Fibroblast of upper back skin (primary cell): ENCODE measurements at places on chromosomes 1 and 21.

GRCh38 chr21:14284481-14284880 lies 68.5 kb downstream of the RBM11 start:
- no peak for DNase-seq

DNA sequence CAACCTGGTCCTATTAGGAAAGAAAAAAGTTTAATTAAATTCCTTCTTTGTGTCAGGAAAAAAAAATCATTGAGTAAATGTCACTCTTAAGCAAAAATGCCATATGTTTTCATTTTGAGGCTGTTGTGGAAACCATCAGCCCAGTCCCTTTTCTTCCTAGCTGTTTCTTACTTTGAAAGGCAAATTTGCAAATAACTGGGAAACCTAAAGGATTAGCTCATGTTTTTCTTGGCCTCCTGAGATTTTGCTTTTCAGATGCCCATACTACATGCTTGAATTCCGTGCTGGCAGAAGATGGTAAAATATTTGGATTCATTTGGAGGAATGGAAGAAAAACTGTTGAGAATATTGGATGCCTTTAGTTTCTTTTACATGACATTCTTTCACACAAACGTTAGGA lies 182.1 kb upstream of the ADAMTS5 start:
- peak; percentile 59 for DNase-seq

DNA sequence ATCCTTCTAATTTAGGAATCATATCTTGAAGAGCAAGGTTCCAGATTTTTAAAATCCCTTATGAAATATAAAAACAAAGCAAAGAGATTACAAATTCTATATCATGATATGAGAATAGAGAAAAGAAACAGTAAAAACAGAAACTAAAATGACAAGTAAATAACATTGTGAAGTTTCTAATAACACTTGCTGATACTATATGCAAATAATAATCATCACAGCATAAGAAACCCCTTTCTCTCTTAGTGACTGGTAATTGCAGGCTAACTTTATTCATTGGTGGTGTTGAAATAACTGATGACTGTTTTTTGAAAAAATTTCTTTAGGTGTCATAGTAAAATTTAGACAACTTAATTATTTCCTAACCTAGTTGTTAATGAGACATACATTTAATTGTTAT lies 281.6 kb downstream of the PLA2G4A start:
- no peak for DNase-seq

DNA sequence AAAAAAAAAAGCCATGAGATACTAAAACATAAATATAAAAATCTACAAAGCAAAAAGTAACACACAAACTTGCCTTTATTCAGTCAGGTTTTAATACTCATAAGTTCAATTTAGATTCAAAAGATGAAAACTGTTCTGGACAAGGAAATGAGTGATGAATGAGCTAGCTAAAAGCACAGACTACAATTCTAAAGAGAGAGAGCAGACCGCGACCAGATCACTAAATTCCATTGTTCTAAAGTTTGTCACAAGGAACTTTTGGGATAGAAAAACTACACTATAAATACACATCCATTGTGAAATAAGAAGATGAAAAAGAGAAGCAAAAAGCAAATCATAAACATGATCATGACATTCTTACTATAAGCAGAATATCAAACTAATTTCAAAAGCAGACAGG lies 1.7 kb downstream of the ODF2L start:
- DNase-seq = no peak

DNA sequence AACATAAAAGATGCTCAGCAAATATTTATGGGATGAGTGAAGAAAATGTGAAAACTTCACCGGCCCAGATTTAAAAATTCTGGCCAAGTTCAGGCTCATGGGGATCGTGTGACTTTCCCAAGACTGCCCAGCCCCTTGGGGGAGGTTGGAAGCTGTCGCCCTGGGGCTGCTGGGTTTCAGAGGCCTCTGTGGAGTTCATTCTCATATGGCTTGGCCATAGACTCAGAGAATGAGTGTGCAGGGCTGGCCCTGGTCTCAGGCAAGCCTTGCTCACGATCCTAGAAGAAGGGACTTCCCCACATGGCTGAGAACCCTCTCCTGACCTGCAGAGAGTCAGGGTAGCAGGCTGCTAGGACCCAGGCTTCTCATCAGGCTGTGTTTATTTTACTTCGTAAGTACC lies 24.6 kb downstream of the PADI2 start:
- no peak for DNase-seq

DNA sequence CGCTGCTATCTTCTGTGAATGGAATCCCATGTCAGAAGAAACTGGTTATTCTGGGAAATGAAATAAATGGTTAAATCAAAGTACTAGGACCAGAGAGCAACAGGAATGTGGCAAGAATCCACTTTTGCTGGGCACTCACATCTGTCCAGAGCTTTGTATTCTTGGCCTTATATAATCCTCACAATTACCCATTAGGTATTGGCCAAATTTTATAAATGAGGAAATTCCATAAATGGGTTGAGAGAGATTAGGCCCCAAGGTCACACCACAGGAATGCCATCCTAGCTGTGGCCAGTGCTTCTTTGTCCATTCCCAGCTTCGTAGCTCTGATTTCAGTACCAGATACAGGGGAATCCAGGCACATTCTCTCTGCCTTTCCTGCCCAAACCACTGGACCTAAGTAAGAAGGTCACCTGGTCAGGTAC lies 76.1 kb upstream of the HOOK1 start:
- DNase-seq = peak; percentile 60

GRCh38 chr1:157325220-157325619 lies 187.0 kb upstream of the ETV3 start:
- no peak for DNase-seq

- DNase-seq = peak; percentile 95
Observed at GRCh38 chr1:209926045-209926444, 12.0 kb upstream of the SYT14 start.
